CD4-positive, alpha-beta T cell treated with Interleukin-6 at 100 ng/mL for 8 hours (primary cell): ENCODE measurements at places on chromosomes 1 and 21.

- DNase-seq: no peak
Observed at GRCh38 chr1:237429252-237429651, 387.3 kb downstream of the RYR2 start.

DNA sequence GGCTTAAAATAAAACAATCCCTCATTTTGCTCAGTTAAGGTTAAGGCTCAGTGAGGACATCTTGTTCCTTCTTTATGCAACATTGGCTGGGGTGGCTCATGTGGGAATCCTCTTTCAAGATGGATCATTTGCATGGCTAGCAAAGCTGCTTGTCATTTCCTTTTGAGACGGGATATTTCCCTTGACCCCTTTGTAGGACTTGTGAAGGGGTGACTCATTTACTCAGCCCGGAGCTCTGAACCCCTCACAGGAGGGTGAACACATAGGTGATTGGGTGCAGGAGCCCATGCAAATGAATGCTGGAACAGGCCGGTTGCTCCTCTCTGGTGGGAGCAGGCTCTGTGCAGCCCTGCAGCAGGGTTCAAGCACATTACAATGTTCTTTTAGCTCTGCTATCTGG lies 15.8 kb upstream of the C8A start:
- DNase-seq: no peak

GRCh38 chr1:73749996-73750395 lies 448.0 kb downstream of the LRRIQ3 start:
- no peak for DNase-seq

DNA sequence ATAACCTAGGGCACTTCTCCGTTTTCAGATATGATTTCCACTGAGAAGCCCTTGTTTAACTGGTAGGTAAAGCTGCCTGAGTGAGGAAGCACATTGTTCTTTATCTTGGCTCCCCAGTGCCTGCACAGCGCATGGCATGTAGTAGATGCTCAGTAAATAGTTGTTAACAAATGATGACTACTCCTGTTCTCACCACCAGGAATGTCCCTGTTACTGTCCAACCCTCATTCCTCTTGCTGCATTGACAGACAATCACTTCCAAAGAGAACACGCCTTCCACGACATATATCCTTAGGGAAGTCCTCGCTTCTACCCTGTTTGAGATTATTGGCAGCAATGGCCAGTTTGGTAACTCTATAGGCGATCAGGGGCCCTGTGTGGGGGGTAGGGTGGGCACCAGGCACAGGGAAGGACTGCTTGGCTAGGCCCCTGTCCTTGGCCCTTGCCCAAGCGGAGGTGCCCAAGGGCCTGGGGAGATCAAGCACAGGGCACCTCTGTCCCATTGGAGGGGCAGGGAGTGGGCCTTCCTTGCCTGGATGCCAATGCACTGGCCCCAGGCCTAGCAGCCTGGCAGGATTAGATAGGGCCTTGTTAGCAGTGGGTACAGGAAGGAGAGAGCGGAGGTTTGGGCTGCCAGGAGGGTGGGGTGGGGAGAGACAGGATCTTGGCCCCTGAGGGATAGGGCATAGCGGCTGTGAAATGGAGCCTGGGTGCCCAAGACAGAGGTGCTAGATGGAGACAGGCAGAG lies 10.2 kb downstream of the NES start:
- DNase-seq: no peak
